ENCODE measurements at places on chromosomes 2 and 18.
A peak's percentile ranks its signal among the peaks of the same experiment; 100 is the strongest.

GRCh38 chr2:181380581-181380980 is 76.6 kb upstream of the ITGA4 start:
- no peak for DNase-seq

GRCh38 chr18:32443033-32443705 is 27.5 kb downstream of the GAREM1 start:
- DNase-seq: no peak

DNA sequence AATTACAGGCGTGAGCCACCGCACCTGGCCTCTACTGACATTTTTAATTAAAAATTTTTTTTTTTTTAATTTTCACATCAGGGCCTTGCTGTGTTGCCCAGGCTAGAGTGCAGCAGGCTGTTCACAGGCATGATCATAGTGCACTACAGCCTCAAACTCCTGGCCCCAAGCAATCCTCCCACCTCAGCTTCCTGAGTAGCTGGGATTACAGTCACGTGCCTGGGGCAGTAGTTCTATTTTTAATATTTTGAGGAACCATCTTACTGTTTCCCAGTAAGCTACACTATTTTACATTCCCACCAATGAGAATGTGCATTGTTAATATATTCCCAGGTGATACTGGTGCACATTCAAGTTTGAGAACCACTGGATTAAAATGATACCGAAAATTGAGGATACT is 92.7 kb downstream of the WDSUB1 start:
- DNase-seq: no peak

- DNase-seq: peak; percentile 85
Observed at GRCh38 chr2:215619022-215619958, 183.4 kb upstream of the FN1 start.
